ENCODE measurements at places on chromosomes 6 and 20.

- no peak for DNase-seq
Observed at GRCh38 chr20:17872959-17873358, 95.6 kb downstream of the SNX5 start.

DNA sequence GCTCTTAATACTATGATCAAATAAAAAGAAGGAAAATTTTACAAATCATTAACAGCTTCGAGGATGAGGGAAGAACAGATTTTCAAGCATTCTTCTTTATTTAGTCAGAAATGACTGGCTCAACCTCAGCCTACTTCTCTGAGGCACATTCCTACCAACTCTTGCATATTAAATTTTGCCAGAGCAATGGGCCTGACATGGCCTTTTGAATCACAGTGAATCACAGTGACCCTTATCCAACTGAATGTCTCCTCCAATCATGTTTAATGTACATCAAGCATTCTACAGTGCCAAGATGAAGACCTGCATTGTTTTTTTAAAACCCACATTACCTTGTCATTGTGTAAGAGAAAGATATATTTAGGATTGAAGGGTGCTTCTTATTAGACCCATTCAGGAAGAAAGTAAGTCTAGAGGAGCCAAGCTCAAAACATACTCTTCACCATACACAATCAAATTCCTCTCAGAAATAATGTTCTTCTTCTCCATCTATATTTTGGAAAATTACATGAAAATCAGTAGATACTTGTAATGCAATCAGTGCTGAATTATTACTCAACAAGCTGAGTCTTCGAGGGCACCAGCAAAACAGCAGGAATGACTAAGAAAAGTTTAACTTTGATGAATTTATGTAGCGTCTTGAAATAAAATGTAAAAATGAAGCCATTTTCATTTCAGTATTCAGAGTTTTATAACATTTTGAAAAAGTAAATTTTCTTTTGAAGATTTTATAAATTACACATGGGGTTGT is 44.1 kb upstream of the MOXD1 start:
- no peak for DNase-seq

- DNase-seq = no peak
Observed at GRCh38 chr6:143165315-143165855, 104.7 kb downstream of the AIG1 start.

GRCh38 chr6:165820934-165821333 is 157.9 kb upstream of the PDE10A start:
- no peak for DNase-seq

DNA sequence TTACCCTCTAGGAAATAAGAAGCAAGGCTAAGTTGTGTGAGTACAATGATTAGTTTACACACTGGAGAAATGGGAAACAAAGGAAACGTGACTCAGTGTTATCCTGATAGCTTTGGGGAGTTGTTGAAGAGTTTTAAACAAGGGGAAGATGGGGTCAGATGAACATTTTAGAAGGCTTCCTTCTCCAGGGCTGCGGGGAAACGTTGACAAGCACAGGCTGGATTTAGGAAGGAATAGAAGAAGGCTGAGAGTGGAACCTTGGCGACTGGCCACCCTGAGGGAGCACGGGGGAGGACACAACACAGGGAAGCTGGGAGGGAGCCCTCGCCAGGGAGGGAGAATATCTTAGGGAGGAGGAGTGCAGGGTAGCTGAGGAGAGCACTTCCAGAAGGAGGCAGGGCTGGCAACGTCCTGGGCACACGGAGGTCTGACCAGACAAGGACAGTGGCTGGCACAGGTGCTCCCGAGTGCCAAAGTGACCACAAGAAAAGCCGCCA is 134.7 kb downstream of the AIG1 start:
- no peak for DNase-seq

- peak; percentile 56 for DNase-seq
Observed at GRCh38 chr20:59645271-59645670, 40.9 kb downstream of the PHACTR3 start.

- no peak for DNase-seq
Observed at GRCh38 chr20:33647603-33648395, 14.3 kb upstream of the C20orf144 start.

DNA sequence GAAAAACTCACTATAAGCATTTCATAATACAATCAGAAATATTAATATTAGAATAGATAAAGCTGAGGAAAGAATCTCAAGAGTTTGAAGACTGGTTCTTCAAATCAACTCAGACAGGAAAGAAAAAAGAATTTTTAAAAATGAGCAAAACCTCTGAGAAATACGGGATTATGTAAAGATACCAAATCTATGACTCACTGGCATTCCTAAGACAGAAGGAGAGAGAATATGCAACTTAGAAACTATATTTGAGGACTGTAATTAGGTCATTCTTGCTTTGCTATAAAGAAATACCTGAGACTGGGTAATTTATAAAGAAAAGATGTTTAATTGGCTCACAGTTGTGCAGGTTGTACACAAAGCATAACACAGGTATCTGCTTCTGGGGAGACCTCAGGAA is 665.1 kb downstream of the RNF144B start:
- no peak for DNase-seq

- DNase-seq = no peak
Observed at GRCh38 chr6:56065408-56065807, 182.0 kb downstream of the COL21A1 start.

DNA sequence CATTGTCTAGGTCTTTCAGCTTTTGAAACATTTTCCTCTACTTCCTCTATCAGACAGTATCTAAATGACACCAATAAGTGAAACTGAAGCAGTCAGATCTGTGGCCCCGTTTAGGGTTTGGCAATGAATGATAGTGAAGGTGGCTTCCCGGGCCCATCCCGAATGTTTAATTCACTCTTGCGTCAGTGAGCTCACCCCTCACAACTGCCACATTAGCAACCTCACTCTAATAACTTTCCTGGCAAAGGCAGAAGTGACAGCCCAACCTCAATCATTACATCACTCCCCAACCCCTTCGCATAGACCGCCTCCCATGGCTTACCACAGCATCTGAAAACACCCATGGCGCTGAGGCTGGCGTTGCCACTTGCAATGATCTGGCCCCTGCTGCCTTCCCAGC is 92.4 kb upstream of the CD83 start:
- no peak for DNase-seq

GRCh38 chr6:3625980-3626563 is 125.4 kb downstream of the PXDC1 start:
- no peak for DNase-seq

GRCh38 chr6:157593596-157593995 is 212.6 kb downstream of the ZDHHC14 start:
- DNase-seq = no peak
